Kidney glomerular epithelial cell (primary cell): ENCODE measurements at places on chromosomes 12 and 14.

DNA sequence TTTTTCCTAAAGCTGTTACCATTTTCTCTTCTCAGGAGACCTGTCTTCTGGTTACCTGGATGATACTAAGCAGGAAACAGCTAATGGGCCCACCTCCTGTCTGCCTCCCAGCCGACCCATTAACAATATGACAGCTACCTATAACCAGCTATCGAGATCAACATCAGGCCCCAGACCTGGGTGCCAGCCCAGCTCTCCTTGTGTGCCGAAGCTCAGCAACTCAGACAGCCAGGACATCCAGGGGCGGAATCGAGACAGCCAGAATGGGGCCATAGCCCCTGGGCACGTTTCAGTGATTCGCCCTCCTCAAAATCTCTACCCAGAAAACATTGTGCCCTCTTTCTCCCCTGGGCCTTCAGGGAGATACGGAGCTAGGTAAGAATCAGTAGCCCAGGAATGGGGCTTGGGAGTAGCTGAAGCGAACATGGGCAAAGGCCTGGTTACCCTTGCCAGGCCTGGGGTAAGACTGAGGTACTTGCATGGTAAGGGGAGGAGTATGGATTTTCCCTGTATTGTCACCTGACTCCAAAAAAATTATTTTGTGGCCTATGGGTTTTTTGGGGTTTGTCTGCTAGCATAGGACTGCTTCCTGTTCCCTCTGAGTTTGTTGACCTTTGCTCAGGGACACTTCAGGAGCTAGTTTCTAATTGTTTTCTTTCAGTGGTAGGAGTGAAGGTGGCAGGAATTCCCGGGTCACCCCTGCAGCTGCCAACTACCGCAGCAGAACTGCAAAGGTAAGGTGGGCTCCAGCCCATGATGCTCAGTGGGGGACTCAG lies 26.6 kb downstream of the TRAFD1 start:
- DNase-seq, result no peak

DNA sequence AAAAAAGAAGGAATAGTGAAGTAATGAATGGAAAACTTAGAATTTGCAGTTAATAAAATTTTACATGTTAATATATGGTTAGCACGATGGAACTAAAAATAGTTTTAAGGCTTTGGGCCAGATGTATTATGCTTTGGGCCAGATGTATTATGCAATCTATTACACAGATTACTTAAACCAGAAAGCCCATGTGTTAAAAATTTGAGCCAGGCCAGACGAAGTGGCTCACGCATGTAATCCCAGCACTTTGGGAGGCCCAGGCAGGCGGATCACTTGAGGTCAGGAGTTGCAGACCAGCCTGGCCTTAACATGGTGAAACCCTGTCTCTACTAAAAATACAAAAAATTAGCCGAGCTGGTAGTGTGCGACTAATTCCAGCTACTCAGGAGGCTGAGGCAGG lies 17.2 kb downstream of the IFT81 start:
- DNase-seq, result no peak

DNA sequence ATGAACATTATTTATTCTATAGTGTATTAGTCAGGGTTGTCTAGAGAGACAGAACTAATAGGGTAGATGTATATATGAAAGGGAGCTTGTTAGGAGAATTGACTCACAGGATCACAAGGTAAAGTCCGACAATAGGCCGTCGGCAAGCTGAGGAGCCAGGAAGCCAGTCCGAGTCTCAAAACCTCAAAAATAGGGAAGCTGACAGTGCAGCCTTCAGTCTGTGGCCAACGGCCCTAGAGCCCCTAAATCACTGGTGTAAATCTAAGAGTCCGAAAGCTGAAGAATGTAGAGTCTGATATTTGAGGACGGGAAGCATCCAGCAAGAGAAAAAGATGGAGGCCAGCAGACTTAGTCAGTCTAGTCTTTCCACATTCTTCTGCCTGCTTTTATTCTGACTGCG lies 912.2 kb downstream of the FLRT2 start:
- DNase-seq, result no peak

DNA sequence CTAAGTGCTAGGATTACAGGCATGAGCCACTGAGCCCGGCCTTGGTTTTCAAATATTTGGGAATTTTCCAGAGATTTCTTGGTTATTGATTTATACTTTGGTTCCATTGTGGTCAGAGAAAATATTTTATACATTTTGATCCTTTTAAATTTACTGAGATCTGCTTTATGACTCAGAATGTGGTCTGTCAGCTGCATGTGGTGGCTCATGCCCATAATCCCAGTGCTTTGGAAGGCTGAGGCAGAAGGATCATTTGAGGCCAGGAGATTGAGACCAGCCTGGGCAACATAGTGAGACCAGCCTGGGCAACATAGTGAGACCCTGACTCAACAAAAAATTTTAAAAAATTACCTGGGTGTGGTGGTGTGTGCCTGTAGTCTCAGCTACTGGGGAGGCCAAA lies 49.8 kb downstream of the ADCK1 start:
- no peak for DNase-seq

- no peak for DNase-seq
Observed at GRCh38 chr14:22668863-22669262, 24.7 kb upstream of the OR6J1 start.

DNA sequence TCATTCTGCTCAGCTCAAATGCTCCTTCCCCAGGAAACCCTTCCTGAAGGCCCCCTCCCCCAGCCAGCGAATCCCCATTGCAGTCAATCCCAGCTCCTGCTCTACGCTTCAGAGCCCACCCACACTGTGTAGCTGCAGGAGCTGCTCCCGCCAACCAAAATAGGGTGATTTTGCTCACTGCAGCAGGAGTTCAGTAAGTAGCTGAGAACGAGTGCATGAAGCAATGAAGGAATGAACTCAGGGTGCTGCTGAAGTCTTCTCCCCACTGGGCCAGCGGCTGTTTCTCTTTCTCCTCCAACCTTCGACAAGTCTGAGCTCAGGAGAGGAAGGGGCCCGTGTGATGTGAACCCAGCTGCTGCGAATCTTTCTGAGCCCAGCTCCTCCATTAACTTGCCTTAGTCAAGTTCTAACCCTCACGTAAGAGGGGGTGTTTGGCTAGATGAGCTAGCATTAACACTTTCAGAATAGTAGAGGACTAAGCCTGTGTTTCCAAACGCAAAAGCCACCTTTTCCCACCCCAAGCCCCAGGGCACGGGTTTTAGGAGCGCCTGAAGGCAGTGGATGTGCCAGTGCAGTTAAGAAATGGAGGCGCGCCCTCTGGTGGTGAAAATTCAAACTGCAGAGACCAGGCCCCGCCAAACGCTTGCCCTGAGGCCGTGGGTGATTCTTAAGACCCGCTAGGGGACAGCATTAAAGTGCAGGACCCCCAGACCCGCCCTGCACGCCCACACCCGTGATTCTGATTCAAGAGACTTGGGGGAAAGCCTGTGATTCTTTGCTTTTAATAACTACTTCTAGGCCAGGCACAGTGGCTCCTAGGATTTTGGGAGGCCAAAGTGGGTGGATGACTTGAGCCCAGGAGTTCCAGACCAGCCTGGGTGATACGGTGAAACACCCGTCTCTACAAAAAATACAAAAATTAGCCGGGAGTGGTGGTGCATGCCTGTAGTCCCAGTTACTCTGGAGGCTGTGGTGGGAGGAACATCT lies 11.9 kb upstream of the SERPINA4 start:
- DNase-seq, result peak; percentile 24

DNA sequence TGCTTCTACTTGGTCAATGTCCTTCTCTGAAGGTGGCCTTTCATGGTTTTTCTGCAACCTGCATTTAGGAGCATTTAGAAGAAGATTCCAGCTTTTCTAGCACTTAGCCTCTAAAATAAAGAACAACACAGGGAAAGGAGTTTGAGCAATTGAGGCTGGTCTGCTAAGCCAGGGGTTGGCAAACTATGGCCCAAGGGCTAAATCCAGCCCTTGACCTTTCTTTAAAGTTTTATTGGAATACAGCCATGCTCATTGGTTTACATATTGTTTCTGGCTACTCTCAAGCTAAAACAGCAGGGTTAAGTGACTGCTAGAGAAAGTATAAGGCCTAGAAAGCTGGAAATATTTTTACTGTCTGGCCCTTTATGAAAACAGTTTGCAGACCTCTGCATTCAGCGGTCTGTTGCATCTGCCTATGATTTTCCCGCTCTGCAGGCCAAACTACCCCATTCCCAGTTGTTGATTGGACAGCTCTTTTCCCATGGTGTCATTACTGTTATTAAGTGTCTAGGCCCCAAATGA lies 39.3 kb downstream of the SPRING1 start:
- no peak for DNase-seq

- DNase-seq, result peak; percentile 15
Observed at GRCh38 chr12:97194546-97194945, 268.1 kb upstream of the RMST start.

GRCh38 chr14:87810711-87811110 lies 182.3 kb downstream of the GALC start:
- no peak for DNase-seq
